AML-193 (cell line): ENCODE measurements at places on chromosomes 5 and 9.

DNA sequence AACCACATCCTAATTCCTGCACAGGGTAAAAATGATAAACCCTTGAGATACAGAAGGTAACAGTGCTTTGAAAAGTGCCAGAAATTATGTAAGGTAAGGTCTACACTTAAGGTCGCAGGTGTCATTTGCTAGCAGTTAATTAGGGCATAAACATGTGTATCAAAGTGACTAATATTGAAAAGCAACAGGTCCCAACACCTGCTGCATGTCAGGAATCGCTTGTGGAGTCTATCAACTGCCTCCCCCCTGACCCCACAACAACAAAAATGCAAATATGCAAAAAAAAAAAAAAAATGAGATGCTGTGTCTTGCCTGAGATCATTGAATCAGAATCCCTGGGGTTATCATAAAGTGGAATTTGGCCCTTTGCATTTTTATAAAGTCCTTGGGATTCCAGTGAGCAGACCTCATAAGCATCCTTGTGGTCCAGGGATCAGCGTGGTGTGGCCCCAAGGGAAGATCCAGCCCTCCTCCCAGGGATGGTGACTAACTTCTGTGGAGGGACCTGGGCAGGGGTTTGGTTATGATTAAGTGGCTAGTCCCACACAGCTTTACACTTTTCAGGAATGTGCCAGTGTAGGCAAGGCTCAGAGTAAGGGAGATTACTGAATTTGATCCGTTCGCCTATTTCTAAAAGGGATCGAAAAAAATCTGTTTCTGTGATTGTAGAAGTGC is 92.5 kb upstream of the TNFSF8 start:
- no peak for DNase-seq

DNA sequence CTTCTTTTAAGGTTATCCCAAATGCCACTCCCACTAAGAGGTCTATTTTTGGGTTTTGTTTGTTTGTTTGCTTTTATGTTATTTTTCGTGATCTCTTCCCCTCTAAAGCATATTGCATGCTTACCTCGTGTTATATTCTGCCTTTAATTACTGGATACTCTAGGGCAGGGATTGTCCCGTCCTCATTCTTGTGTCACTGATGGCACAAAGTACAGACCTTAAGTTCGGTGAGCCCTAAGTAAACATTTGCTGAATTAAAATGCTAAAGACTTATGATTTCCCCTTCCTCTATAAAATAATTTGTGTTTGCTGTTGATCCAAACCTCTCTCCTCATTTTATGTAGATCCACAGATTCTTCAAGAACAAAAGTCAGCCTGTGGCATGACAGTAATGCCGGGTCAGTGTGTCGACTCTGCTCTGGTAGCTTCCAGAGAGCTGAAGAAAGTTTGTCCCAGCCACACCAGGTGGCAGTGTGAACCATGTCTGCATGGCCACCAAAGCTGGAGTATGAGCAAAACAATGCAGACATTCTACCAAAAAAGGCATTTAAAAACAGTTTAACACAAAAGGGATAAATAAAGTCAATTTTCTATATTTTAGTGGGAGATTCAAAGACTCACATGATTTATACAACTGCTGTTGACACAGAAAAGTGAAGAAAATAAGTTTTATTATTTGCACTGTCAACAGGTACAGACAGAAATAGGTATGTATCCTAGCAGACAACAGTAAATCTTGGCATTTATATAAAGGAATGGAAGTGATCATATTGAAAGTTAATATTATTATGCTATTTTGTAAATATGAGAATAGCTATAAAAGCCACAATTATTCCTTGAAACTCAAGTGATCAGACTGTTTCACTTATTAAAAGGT is 17.9 kb upstream of the POC5 start:
- DNase-seq: no peak

- DNase-seq: no peak
Observed at GRCh38 chr9:38200431-38200830, 131.4 kb upstream of the SHB start.

GRCh38 chr5:73284985-73285384 is 112.0 kb downstream of the TMEM174 start:
- no peak for DNase-seq

- no peak for DNase-seq
Observed at GRCh38 chr5:10987276-10987924, 226.4 kb upstream of the DAP start.

DNA sequence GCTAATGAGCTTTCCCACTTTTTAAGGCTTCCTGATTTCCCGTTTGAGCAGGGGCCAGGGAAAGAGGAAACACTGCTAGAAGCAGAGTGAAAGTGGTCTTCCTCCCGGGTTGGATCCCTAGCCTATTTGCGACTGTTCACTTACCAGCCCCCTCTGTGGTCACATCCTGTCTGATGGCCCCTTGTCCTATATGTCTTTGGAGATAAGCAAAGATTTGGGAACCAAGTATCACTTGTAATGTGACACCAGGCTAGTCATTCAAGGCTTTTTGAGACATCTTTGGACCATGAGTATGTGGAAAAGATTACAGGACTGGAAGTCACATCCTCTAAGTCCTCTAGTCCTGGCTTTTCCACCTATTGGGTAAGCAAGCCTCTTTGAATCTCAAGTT is 6.1 kb downstream of the DNAJB5 start:
- no peak for DNase-seq

DNA sequence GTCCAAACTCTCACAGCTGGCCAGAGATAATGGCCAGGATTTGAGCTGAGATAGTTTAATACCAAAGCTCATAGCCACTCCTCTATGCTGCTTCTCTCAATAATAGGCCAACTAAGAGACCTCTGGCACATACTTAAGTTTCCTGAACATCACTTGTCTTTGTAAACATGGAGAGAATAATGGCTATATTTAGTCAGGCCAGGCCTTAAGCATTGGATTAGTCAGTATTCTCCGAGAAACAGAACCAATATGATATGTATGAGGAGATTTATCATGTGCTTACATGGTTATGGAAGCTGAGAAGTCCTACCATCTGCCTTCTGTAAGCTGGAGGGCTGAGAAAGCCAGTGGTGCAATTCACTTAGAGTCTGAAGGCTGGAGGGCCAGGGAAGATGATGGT is 45.4 kb downstream of the CFAP95 start:
- DNase-seq: no peak

- DNase-seq: no peak
Observed at GRCh38 chr5:137268646-137269045, 230.5 kb downstream of the SPOCK1 start.

DNA sequence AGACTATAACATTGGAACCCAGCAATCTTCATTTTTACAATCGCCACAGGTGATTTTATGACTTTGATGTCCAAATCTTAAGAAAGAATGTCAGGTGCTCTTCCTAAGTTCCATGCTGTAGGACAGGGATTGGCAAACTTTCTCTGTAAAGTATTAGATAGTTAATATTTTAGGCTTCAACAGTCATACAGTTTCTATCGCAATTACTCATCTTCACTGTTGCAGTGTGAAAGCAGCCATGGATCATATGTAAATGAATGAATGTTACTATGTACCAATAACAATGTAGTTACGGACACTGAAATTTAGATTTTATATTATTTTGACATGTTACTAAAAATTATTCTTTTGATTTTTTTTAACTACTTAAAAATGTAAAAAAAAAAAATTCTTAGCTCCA is 169.7 kb downstream of the DTWD2 start:
- no peak for DNase-seq

DNA sequence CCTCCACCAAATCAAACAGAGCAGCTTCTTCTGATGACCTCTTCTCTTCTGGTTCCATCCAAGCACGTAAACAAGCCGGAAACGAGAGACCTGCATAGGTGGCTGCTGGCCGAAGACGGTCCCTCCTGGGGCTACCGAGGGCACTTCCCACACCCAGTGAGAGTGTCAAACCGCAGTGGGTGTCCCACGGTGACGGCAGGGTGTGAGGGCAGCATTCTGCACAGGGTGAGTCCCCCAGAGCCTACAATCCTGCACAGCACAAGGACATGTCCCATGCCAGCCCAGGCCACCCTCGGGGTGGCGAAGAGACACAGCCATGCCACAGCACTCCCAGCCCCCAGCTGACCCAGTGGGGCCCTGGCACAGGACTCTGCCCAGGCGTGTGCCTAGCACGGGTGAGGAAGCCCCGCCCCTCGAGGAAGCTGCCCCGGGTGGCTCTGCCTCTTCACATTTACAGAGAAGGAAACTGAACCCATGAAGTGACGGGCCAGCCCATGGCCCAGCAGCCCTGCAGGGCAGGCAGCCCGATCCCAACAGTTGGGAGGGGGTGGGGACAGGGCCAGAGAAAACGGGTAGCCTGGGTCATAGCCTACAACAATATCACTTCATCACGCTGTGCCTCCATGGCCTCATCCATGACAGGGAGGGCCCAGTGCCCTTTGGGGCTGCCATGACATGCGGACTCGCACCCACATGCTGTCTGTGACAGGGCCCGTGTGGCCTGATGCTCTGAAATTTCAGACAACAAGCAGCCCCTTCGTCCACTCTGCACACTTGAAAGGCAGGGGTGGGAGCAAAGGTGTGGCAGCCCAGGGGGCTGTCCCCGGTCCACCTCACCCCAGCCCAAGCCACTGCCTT is 43.2 kb downstream of the SEMA4D start:
- no peak for DNase-seq

DNA sequence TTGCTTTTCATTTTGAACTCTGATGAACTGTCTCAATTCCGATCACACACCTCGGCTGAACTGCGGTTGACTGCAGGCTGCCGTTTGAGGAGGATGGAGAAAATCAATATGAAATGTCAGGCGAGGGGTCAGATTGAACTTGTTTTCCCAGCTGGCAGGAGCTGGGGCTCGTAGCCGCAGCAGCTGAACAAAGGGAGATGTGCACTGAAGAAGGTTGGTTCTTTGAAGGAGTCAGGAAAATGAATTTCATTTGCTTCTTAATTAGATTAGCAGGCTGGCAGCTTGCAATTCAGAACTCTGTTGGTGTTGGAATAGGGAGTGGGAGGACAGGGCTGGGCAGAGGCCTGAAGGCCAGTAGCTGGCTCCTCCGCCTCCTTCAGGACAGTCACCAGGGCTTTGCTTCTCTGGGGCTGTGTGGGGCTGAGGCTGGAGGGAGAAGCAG is 117.4 kb upstream of the GPR151 start:
- no peak for DNase-seq

- DNase-seq: no peak
Observed at GRCh38 chr9:79665369-79665768, 93.6 kb downstream of the TLE4 start.

DNA sequence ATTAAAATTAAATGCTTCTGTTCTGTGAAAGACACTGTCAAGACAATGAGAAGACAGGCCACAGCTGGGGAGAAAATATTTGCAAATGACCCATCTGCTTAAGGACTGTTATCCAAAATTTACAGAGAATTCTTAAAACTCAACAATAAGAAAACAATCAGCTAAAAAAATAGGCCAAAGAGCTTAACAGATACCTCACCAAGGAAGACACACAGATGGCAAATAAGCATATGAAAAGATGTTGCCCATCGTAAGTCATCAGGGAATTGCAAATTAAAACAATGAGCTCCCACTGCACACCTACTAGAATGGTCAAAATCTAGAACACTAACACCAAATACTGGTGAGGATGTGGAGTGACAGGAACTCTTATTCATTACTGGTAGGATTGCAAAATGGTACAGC is 10.3 kb downstream of the WNK2 start:
- no peak for DNase-seq

GRCh38 chr9:125633116-125633745 is 73.8 kb downstream of the MAPKAP1 start:
- DNase-seq: no peak
